Stimulated activated CD8-positive, alpha-beta memory T cell treated with anti-CD3 and anti-CD28 coated beads, Interleukin-15, amount 100 ng/mL, for 24 hours (primary cell): ENCODE measurements at places on chromosomes 12 and 14.

DNA sequence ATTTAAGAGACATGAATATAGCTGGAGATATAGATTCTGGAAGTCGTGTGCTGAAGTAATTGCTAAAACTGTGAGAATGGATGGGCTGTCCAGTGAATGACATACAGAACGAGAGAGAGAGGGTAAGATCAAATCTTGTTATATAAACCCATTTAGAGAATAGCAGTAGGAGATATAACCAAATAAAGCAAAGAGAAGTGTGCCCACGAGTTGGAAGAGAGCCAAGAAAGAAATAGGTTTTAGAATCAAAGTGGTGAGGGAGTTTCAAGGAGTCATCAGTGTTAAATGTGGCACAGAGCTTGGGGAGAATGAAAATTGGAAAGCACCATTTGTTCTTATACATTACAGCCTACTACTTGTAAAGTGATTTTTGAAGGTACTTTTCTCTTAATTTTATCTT is 19.2 kb downstream of the TOGARAM1 start:
- no peak for DNase-seq

GRCh38 chr12:53600490-53601295 is 25.5 kb downstream of the ATF7 start:
- no peak for DNase-seq

DNA sequence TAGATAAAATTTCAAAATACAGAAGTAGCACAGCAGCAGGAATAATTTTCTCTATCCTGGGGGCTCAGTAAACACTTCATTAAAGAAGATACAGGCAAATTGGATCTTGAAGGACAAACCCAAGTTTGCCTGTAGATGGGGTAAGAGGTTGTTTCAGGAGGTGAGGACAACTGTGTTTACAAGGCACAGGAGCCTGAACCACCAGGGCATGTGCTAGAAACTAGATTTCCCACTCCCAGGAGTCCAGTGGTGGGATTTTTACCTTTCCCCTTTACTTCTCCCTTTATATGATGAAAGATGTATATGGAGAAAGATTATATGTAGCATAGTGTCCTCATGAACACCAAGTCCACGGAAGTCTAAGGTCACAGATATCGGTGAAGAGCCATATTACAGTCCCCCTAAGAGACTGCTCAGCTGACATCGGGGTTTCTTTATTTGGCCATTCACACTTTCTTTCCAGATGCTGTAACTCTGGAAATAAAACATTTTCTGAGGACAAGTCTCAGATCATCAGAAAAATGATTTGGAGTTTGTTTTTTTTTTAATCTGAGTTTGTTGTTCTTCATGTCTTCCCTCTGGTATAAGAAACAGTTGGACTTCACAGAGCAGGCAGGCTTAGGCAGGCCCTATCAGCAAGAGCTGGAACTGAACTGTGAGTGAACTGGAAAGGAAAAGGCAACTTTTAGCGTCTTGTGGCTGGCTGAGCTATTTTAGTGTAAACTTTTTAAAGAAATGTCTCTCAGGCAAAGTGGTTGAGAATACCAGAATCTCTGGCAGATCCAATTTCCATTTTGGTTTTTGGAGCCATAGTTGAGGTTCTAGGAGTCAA is 8.0 kb upstream of the EVL start:
- DNase-seq, result no peak

- no peak for DNase-seq
These were observed 1.3 kb downstream of the SBNO1 start for GRCh38 chr12:123363390-123363739.

DNA sequence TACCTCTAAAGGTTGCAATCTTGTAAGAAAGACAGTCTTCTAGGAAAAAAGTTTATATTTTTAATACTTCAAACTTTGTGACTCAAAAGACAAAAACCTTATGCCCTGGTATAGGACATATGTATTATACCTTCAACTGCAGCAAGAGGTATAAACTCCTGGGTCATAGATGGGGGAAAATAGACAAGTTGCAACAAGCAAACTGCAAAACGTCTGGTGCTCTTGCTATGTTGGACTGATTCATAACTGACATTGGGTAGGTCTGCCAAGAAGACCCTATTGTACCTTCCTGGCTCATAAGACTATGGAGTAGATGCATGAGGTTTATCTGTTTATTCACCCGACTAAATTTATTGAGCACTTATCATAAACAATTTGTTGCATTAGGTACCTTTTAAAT is 40.9 kb downstream of the BEST3 start:
- DNase-seq, result no peak

GRCh38 chr12:19430988-19431387 is 8.3 kb upstream of the AEBP2 start:
- no peak for DNase-seq

GRCh38 chr12:65460063-65460462 is 181.6 kb downstream of the MSRB3 start:
- no peak for DNase-seq

DNA sequence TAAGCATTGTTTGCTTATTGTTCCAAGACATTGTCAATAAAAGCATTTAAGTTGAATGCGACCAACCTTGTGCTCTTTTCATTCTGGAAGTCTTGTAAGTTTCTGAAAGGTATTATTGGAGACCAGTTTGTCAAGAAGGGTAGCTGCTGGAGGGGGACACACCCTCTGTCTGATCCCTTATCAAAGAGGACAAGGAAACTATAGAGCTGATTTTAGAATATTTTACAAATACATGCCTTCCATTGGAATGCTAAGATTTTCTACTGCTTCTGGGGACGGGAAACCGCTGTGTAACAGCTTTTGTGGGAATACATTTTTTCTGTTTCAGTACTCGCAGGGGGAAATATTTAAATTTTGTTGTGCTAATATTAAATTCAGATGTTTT is 3.5 kb downstream of the FOS start:
- DNase-seq, result no peak

DNA sequence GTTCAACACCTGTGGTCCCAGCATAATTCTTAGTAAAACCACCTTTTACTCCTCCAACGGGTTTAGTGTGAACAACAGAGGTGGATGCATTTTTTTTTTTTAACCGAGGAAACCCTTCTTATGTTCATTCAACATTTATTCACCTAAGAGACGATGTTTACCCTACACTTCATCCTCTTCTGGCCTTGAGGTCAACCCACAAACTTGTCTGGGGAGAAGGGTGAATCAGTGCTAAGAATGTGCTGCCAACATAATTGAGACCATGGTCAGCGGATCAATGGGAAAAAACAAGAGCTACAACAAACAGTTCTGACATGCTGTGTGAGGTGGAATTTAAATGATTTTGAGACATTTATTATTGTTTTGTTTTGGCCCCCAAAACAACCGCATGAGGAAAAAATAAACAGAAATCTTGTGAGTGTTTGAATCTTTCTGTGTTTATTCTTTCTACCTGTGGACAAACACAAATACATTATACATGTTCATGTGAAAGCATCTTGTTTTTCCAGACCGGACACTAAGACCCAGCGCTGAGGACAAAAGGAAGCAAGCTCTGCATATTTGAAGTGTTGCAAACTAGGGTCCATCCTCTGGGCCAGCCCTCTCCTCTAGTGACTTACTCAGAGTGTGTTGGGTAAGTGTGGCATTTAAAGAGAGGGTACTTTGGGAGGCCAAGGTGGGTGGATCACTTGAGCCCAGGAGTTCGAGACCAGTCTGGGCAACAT is 5.1 kb upstream of the USP30 start:
- DNase-seq, result no peak

DNA sequence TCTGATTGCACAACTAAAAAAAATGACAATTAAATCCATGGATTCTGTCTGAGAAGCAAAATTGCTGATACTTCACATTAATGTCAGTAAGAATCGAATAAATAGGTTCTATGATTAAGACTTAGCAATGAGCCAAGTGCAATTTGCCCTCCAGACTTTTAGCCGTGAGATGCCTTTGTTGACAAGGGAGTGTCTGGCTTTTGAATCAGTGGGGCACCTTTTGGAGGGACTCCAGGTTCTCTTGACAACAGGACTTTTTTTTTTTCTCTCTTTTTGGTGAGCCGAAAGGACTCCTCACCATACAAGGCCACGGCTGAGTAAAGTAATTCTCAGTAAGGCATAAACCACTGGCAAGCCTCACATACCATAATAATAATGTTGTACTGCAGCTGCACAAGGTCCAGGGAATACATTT is 4.7 kb upstream of the MDM1 start:
- no peak for DNase-seq

- no peak for DNase-seq
These were observed 54.3 kb upstream of the TMX1 start for GRCh38 chr14:51185754-51186153.

GRCh38 chr12:118465706-118466105 is 89.4 kb downstream of the SUDS3 start:
- DNase-seq, result no peak

- no peak for DNase-seq
These were observed 15.4 kb downstream of the ISCA2 start for GRCh38 chr14:74508844-74509428.

- no peak for DNase-seq
These were observed 24.3 kb upstream of the EMP1 start for GRCh38 chr12:13171921-13172859.

DNA sequence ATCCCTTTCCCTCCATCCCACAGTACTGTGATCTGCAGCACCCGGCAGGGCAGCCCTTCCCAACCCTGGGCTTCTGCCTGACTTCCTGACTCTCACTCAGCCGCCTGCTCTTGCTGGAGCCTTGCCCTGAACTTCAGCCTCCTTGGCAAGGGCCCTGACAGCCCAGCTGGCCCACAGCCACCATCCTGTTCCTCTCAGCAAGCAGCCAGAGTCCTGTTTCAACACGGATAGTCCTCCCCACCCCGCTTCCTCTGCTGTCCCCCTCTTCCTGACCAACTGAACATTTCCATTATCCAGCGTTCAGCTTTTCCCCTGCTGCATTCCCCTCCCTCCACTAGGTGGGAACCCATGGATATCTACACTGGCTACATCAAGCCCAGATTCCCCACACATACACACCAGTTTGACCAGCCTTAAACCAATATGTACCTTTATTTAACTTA is 74.0 kb upstream of the MDM1 start:
- no peak for DNase-seq

GRCh38 chr14:105709281-105710118 is 183.1 kb downstream of the TMEM121 start:
- no peak for DNase-seq

DNA sequence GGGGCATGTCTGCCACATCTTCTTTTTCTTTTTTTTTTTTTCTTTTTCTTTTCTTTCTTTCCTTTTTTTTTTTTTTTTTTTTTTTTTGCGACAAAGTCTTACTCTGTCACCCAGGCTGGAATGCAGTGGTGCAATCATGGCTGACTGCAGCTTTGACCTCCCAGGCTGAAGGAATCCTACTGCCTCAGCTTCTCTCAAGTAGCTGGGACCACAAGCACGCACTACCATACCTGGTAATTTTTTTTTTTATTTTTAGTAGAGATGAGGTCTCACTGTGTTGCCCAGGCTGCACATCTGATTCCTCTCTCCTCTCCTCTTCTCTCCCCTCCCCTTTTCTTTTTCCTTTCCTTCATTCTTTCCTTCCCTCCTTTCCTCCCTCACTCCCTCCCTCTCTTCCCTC is 18.5 kb downstream of the SLC15A5 start:
- DNase-seq, result no peak

- peak; percentile 78 for DNase-seq
These were observed 32.7 kb downstream of the DAD1 start for GRCh38 chr14:22556021-22556989.
